ENCODE measurements at places on chromosomes 1 and 21.

DNA sequence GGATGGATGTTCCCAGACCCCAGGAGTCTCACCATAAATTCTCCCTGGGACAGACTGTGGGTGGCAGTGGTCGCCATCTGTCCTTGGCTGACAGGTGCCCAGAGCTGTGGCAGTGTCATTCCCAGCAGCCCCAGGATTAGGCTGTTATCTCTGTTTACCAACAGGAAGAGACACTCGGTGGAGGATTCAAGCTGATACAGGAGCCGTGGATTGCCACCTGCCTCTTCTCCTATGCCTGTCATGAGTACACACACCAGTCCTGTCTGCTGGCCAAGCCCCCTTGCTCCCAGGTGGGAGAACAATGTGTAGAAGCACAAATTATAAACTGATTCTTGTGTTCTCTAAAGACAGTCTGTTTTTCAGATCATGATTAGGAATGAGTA lies 152.6 kb downstream of the ETS2 start:
- H3K4me3 ChIP-seq: no peak overlapping the region
- DNase-seq: no peak
- peaks cover 55% of the 10 kb centered on the region for H3K4me1 ChIP-seq
- peaks cover 2% of the 10 kb centered on the region for H3K36me3 ChIP-seq

- H3K27ac ChIP-seq: no peak overlapping the region
- no peaks in the 10 kb centered on the region for H3K27me3 ChIP-seq
- H3K36me3 ChIP-seq: peaks cover 37% of the 10 kb centered on the region
- no peak overlapping the region for H3K4me3 ChIP-seq
These were observed 68.9 kb downstream of the KIAA0319L start for GRCh38 chr1:35488336-35488735.

- no peak for DNase-seq
- no peak overlapping the region for H3K27ac ChIP-seq
- H3K4me3 ChIP-seq: no peak overlapping the region
- no peaks in the 10 kb centered on the region for H3K36me3 ChIP-seq
These were observed 44.0 kb downstream of the EDN2 start for GRCh38 chr1:41440321-41441085.

DNA sequence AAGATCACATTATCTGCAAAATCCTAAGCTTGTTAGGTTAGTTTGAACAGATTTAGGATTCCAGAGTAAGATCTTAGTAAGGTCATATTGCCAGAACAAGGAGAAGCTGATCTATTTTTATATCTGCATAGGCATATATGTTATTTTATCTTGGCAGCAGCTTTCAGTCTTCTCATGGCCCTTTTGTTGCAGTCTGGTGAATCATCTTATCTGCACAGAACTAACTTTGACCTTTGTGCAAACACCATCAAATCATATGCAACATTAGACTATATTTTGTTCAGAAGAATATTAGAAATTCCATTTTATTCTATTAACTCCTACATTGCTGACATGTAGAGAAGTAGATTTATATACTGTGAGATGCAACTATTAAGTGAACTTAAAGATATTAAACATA lies 107.3 kb downstream of the CLEC20A start:
- peaks cover 8% of the 10 kb centered on the region for H3K4me1 ChIP-seq
- DNase-seq: no peak
- no peaks in the 10 kb centered on the region for H3K36me3 ChIP-seq
- no peak overlapping the region for H3K27ac ChIP-seq
- no peak overlapping the region for H3K4me3 ChIP-seq

DNA sequence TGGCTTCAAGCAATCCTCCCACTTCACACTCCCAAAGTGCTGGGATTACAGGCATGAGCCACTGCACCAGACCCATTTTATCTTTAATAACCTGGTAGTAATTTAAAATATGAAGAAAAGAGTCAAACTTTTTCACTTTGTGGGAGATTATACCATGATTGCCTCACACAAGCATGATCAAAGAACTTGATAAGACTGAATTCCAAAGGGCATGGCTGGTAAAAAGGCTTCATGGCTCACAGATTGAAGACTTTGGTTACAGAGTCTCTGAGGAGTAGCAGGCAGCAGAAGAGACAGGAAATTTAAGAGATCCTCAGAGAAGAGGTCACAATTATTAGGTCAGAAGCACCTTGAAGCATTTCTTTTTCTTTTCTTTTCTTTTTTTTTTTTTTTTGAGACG lies 16.4 kb upstream of the RGSL1 start:
- no peak overlapping the region for H3K4me3 ChIP-seq
- H3K36me3 ChIP-seq: peaks cover 2% of the 10 kb centered on the region
- no peaks in the 10 kb centered on the region for H3K27me3 ChIP-seq
- no peak for DNase-seq
- H3K27ac ChIP-seq: no peak overlapping the region

- peaks cover 1% of the 10 kb centered on the region for H3K36me3 ChIP-seq
- H3K4me3 ChIP-seq: no peak overlapping the region
- peaks cover 8% of the 10 kb centered on the region for H3K4me1 ChIP-seq
- H3K27ac ChIP-seq: no peak overlapping the region
These were observed 39.4 kb downstream of the PHC2 start for GRCh38 chr1:33391343-33392078.

DNA sequence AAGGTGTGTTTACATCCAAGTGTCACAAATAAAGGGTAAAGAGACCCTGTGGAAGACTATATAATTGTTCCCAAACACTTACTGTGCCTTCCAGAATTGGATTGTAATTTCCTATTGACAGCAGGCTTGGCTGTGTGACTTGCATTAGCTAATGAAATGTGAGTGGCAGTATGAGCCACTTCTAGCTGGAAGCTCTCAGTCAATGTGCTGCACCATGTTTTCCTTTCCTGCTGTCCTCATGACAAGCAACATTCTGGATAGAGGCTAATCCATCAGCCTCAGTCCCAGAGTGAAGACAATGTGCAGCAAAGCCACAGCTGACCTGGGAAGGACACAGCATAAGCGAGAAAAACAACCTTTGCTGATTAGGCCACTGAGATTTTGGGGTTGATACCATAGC lies 5.9 kb upstream of the FOXJ3 start:
- no peak overlapping the region for H3K4me3 ChIP-seq
- H3K36me3 ChIP-seq: no peaks in the 10 kb centered on the region
- H3K4me1 ChIP-seq: peaks cover 43% of the 10 kb centered on the region
- no peak for DNase-seq
- peak overlapping the region; percentile 65 for H3K27ac ChIP-seq
- no peaks in the 10 kb centered on the region for H3K27me3 ChIP-seq

- no peaks in the 10 kb centered on the region for H3K36me3 ChIP-seq
- DNase-seq: peak; percentile 53
- peak overlapping the region; percentile 45 for H3K4me3 ChIP-seq
- H3K27me3 ChIP-seq: peaks cover 54% of the 10 kb centered on the region
These were observed 176.9 kb upstream of the LMO4 start for GRCh38 chr1:87151500-87152421.
